ENCODE measurements at places on chromosomes 6 and 20.

GRCh38 chr6:18036781-18037180 is 49.3 kb upstream of the KIF13A start:
- no peak for DNase-seq

- DNase-seq = no peak
These were observed 218.1 kb downstream of the TSHZ2 start for GRCh38 chr20:53190225-53190624.

- peak; percentile 65 for DNase-seq
These were observed 62.6 kb downstream of the BACH2 start for GRCh38 chr6:90233994-90234393.

GRCh38 chr20:64105846-64106434 is 1.4 kb downstream of the NPBWR2 start:
- DNase-seq = no peak

- no peak for DNase-seq
These were observed 47.6 kb upstream of the PTGIS start for GRCh38 chr20:49615401-49616153.

DNA sequence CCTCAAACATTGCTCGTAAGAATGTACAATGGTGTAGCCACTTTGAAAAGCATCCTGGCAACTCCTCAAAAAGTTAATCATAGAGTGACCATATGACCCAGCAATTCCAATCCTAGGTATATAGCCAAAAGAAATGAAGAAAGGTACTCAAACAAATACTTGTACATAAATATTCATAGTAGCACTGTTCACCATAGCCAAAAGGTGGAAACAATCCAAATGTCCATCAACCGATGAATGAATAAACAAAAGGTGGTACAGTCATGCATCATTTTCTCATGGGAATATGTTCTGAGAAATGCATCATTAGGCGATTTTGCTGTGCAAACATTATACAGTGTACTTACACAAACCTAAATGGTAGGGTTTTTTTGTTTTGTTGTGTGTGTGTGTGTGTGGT is 74.4 kb upstream of the TBC1D7 start:
- no peak for DNase-seq

- DNase-seq = no peak
These were observed 35.0 kb upstream of the PNRC1 start for GRCh38 chr6:89045576-89045975.

GRCh38 chr6:148771212-148771601 is 24.4 kb downstream of the UST start:
- no peak for DNase-seq

GRCh38 chr6:147035886-147036285 is 168.3 kb upstream of the STXBP5 start:
- DNase-seq = no peak

GRCh38 chr6:96613291-96613999 is 50.5 kb downstream of the FHL5 start:
- no peak for DNase-seq

- DNase-seq = no peak
These were observed 126.1 kb downstream of the PXDC1 start for GRCh38 chr6:3625149-3625979.

All from stimulated activated CD4-positive, alpha-beta T cell treated with anti-CD3 and anti-CD28 coated beads, Interleukin-15, amount 100 ng/mL, for 1 hour (primary cell).